Activated gamma-delta T cell treated with anti-CD3 and anti-CD28 coated beads, Interleukin-2, amount 50 U/mL, for 16 hours (primary cell): ENCODE measurements at places on chromosomes 1 and 21.

DNA sequence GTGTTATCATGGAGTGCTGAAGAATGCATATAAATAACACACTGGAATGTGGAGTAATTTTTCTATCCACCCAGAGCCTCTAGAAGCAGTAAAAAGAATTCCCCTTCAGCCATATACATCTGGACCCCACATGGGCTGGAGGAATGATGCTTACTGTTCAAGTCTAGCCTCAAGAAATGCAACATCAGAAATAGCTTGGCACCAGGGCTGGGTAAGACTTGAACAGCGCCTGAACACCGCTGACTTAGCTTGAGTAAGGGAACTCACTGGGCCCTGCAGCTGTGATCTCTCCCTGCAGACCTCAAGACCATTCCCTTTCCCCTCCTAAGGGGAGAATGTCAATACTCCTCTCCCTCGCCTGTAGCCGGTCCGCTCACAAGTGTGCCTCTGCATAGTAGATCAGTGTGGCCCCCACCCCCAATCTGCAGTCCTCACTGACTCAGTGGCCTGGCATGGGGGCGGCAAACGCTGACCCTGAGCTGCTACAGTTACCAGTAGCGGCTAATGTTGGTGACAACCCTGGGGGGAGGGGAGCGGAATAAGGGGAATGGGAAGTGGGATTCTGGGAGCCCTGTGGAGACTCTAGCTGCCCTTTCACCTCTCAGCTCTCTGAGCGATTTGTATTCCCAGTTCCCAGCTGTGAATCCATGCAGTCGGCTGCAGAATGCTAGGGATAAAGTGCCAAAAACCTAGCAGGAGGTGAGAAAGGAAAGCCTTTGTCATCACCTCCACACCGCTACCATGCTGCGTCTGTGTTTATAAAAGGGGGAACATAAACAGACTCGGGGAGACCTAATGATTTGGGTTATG lies 483.9 kb downstream of the DISC1 start:
- no peak for DNase-seq

DNA sequence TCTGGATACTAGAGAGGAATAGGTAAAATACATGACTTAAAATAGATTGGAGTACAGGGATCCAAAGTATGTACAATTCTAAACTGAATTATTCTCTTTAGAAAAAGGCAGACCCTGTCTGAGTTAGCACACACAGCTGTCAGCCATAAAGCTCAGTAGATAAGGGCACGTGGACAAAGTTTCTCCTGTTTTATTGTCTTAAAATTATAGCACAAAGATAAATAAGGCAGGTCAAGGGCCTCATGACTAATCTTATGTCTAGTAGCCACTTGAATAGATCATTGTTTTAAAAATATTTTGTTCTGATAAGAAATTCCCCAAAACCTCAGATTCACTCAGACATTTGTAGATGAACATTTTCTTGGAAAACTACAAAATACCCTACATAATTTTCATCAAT lies 205.2 kb downstream of the ZP4 start:
- DNase-seq = no peak

DNA sequence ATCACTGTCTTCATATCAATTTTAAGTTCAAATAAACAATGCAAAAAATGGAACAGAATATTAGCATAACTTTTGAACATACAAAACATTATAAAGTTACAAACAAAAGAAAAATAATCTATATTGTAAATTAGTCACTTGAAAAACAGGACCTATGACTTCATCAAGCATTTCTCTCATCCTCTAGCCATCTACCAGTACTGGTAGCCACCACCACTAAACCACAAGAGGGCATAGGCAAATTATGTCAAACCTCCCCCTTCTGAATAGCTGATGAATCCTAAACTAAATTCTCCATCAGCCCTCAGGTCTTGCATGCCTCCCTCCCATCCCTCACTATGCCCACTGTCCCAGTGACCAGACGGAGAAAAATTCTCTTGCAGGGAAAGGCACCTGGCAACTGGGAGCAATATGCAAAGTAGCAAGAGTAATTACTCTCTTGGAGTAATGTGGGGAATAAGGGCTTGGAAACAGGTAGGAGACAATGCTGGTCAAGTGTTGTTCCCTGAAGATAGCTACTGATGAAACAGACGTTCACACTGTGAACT lies 37.1 kb downstream of the SSX2IP start:
- no peak for DNase-seq

- DNase-seq = peak; percentile 76
These were observed 18.9 kb downstream of the LDLRAP1 start for GRCh38 chr1:25562101-25562927.

- DNase-seq = no peak
These were observed 250.6 kb downstream of the FMN2 start for GRCh38 chr1:240342251-240342625.

- DNase-seq = no peak
These were observed 130.6 kb downstream of the LIPI start for GRCh38 chr21:14080040-14080763.

DNA sequence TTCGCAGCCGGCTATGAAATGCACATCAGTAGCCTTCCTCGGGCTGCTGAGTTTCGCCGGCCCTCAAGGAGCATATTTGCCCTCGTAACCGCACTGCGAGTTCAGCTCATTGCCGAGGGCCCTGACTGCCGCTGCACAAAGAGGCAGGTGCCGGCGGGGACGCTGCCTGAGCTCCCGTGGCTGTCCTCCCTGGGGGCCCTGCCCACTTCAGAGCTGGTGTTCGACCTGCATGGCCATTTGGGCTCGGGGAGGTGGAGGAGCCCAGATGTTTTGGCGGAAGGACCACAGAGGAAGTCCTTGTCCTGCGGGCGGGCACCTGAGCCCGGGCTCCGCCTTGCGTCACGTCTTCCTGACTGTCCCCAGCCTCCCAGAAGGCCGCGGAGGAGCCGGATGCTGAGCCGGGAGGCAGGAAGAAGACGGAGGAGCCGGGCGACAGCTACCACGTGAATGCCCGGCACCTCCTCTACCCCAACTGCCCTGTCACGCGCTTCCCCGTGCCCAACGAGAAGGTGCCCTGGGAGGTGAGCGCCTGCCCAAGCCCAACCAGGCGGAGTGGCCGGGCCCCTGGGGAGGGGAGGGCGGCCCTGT lies 29.9 kb upstream of the LRRC3 start:
- DNase-seq = no peak

- DNase-seq = no peak
These were observed 148.7 kb upstream of the SPAG17 start for GRCh38 chr1:118333601-118334210.

DNA sequence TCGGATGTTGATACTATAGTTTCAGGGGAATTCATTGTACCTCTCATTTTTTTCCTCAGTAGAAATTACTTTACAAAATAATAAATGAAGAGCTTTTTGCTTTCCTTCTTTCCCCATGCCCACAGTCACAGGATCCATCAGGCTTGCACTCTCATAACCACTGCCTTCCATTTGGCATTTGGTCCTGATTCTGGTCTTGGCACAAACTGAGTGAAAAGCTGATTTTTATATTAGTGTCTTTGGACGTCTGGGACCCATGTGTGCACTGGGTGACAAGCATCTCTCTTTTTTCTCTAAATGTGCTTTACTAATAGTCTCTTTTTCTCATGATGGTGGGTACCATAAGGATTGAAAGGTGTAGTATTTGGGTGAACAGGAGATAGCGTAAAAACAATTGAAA lies 2.8 kb downstream of the ELAVL4 start:
- no peak for DNase-seq

DNA sequence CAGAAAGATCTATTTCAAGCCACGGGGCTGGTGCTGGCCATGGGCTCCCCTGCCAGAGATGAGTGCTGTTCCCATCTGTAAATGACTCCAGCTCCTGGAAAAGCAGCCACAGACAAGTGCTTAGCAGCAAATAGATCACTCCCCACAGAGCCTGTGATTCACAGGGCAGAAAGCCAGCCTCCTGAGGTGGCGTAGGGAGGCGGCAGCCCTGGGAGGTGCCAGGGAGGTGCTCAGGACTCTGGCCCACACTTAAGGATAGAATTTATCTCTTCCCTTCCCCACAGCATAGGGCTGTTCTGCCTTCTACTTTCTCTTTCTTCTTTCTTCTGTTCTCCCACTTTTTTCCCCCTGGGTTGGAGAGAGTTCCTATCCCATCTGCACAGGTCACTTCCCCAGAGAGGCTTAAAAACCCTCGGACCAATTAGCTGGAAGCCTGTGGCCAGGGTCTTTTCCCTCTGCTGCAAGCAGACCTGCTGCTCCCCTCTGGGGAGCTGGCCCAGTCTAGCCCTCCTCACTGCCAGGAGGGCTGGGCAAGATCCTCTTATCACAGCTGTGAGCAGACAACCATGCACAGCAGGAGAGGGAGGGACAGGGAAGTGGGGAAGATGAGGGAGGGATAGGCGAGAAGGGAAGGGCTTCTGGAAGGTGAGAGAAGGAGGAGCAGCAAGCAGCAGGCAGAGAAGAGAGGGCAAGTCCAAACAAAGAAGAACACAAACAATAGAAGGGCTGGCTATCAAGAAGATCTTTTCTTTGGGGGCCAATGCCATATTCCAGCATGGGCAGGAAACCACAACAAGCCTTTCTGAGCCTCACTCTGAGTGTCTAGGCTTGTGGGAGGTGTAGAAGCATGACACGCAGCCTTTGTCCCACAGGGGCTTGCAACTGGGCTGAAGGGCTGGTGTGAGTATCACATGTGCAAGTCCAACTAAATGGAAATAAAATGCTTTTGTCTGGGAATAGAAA lies 41.0 kb downstream of the KCND3 start:
- no peak for DNase-seq

- DNase-seq = no peak
These were observed 248.4 kb downstream of the DENND1B start for GRCh38 chr1:197526736-197527371.

DNA sequence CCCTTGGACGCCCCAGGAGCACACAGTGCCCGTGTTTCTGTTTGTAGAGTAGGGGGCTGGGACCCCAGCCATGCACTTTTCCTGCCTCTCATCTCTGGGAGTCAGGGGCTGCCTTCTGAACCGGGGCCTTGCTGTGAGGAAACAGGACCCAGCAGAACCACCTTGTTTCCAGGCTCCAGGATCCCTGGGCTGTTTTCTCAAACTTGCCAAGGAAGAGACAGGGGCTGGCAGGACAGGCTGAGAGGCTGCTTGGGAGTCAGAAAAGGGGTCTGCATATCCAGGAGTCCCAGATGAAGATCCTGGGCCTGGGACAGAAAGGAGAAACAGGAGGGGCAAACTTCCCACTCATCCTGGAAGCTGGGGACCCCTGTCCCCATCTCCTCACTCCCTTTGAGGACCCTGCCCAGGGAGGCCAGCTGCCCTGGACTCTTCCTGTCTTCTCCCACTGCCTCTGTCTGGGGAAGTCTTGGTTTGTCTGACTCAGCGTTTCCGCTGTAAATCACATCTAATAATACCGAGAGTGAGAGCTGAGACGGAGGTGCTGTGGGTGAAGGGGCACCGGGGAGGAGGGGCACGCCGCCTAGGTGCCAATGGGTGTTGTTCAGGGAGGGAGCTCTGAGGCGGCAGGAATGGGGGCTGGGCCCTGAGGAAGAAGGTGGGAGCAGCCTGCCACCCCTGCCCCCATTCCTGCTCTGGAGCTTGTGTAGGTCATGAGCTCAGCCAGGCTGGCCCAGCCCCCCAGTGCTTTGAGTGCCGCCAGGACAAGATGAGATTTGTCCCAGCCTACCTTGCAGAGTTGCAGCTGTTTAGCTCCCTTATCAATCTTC lies 16.7 kb downstream of the POU3F1 start:
- no peak for DNase-seq

DNA sequence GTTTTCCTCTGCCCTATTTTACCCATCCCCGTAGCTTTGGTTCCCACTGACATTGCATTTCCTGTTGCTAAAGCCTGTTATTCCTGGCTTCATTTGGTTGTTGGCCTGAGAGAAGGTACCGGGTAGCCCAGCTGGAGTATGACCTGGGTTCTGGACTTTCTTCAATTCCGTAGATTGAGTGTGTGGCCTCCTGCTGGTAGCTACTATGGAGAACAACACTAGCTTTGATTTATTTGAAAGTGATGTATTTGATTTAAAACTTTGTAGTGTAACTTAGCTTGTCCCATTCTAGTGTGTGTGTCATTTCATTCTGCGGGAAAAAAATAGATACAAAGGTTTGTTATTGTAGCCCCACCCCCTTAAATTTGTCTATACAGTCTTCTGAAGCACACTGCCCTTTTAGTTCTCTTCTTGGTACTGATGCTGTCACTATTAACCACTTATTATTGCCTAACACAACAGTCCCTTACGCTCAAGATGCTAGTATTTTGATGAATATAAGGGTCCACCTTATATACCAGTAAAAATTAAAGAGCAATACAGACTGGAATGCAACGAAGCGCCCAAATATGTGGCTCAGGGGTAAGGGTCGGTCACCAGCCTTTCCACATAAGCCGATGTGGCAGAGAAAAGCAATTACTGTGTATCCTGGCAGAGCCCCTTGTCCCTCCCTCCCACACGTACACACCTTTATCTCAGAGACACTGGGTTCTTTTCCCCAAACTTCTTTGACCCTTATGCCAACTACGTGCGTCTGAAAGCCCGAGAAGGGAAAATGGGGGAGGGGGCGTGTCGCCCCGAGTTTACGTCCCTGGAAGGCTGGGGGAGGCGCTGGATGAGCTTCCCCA lies 643 bp upstream of the MOV10 start:
- DNase-seq = no peak

DNA sequence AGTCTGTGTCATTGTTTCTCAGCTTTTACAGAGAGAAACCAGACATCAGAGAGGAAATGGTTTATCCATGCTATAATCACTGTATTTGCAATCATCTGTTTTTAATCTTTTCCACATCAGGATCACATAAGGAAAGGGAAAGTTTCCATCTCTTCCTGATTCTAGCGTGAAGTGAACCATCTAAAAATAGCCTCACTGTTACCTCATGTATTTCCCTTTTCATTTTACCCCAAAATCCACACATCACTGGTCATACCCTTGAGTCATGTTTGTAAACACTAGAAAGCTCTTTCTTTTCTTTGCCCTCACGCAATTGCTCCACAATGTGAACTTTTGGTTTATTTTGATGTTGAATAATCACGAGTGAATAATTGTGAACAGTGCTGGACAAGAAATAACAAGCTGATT lies 146.0 kb downstream of the PLA2G4A start:
- DNase-seq = no peak

DNA sequence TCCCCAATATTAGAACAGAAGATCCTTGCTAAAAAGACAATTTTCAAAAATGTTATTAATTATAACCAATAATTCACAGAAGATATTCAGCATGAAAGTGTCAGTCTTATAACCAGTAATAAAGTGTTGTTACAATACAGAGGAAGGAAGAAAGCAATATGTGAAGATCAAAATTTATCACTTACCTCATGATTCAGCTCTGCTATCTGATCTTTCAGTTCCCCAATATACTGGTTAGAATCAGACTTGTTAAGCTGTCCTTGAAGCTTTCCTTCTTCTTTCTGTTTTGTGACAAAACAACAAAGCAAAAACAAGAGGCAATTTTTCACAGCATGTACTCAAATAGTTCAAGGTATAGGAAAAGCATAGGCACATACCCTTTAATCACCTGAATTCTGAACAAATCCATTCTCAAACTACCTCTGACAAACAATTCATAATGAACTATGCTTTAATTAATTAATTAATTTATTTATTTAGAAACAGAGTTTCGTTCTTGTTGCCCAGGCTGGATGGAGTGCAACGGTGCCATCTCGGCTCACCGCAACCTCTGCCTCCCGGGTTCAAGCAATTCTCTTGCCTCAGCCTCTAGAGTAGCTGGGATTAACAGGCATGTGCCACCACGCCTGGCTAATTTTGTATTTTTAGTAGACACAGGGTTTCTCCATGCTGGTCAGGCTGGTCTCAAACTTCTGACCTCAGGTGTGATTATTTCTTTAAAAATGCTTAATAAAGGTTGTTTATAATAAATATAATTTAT lies 76.9 kb upstream of the GFI1 start:
- DNase-seq = no peak
